ENCODE measurements at places on chromosomes 16 and 17.

GRCh38 chr17:46727572-46728348 lies 90.7 kb downstream of the WNT3 start:
- DNase-seq = no peak

- no peak for DNase-seq
Measured at GRCh38 chr17:12769981-12770380, 19.3 kb upstream of the ARHGAP44 start.

GRCh38 chr16:57993438-57993837 lies 7.0 kb downstream of the ZNF319 start:
- DNase-seq = no peak

DNA sequence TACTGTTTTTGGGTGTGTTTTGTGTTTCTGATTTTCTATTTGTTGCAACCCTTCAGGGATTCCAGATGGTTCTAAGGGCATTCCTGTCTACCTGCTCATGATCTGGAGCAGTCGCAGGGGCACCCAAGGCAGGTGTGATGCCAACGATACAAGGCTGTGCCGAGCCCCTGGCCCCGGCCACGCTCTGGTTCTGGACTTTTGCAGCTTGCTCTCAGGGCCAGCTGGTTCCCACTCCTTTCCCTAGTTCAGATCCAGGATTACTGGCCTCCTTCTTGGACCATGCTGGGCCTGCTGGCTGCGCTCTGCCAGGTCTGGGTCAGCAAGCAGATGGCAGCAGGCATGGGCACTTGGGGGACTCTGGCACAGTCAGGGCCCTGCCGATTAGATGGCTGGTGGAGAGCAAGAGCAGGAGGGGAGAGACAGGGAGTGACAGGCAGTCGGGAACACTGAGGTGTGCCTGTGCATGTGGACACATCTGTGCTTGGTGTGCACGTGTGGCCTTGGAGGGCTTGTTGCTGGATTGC lies 15.2 kb upstream of the RAP1GAP2 start:
- DNase-seq = no peak

- DNase-seq = no peak
Measured at GRCh38 chr17:72772331-72772821, 320.1 kb downstream of the SLC39A11 start.

DNA sequence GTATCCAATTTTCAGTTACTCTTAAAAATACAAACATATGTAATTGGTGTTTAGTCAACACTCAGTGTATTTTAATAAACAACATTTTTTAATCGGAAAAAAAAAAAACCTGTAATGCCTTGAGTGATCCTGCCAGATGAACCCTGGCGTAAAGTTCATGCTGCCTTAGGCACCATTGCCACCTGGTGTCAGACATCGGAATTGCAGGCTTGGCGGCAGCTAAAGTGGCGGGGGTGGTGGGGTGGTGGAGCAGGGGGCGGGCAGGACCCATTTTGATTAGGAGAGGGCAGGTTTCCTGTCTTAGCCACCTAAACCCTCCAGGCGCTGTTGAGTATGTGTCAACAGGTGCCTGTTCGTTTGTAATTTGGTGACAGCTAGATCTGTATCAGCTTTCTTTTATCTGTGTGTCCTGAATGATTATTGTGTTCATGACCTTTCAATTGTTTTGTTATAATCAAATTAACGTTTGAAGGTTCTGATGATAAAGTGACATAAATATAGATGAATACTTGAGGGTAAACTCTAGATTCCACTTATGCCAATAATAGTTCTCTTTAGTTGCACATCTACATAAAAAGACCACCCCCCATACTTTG lies 588.7 kb downstream of the CDH13 start:
- DNase-seq = peak; percentile 9

GRCh38 chr17:5815396-5815795 lies 231.1 kb upstream of the NLRP1 start:
- no peak for DNase-seq

GRCh38 chr16:12674071-12674470 lies 129.6 kb downstream of the CPPED1 start:
- DNase-seq = no peak

GRCh38 chr16:19710991-19711545 lies 7.0 kb downstream of the KNOP1 start:
- DNase-seq = no peak

GRCh38 chr16:63312346-63312745 lies 1276.1 kb upstream of the CDH8 start:
- DNase-seq = no peak

DNA sequence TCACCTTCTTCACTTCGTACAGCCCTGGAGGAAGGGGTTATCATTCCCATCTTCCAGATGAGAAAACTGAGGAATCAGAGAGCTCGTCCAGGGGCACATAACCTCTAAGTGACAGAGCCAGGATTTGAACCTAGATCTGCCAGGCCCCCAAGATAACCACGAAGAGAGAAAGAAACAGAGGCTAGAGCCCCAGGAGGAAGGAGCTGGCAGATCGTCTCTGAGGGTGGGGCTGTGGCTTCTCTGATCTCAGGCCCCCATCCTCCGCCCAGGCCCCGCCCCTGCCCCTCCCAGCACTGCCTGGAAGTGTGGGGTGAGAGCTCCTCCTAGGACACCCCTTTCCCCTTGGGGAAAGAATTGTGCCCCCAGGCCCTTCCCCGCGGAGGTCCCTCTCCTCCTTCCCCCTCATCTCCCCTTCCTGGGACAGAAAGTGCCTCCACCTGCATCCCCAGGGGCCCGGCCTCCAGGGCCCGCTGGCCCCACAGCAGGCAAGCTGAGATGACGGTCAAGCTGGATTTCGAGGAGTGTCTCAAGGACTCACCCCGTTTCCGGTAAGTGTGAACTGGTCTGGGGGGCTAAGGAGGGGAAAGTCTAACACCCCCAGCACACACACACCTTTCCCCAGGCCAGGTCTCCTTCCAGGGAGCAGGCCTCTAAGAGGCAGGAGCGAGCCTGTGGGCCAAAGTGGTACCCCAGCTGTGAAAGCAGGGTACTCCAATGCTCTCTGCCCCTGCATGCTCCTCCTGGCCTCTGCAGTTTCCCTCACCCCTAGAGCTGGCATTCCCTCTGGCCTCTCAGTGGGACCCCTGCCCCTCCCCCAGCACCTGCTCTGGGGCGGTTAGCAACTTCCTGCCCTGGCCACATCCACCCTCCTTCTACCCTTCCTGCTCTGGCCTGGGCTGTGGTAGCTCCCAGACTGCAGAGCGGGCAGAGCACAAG lies at the start of gene ACAP1:
Gene ACAP1, plus strand, starts transcription at position 290 of the 936 bp plus-strand sequence. Its CDS starts 206 bp downstream, at position 496.
- DNase-seq = peak; percentile 80

- no peak for DNase-seq
Measured at GRCh38 chr17:56832446-56832845, 1.3 kb downstream of the C17orf67 start.

DNA sequence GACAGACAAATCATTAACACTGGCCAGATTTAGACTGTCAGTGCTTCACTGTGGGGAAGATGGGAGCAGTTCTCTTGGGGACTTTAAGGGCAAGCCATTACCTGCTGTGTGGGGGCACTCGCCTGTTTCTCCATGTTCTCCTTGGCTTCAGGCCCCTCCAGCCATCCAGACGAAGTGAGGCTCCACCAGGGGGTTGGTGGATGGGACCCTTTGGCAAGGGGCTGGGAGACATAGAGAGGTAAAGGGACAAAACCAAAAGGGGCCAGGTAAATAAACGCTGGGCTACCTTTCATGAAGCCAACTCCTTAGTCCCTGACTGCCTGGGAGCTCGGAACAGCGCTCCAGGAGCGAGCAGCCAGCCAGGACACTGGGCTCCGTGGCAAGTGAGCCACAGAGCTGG lies 14.0 kb downstream of the TBX4 start:
- no peak for DNase-seq

DNA sequence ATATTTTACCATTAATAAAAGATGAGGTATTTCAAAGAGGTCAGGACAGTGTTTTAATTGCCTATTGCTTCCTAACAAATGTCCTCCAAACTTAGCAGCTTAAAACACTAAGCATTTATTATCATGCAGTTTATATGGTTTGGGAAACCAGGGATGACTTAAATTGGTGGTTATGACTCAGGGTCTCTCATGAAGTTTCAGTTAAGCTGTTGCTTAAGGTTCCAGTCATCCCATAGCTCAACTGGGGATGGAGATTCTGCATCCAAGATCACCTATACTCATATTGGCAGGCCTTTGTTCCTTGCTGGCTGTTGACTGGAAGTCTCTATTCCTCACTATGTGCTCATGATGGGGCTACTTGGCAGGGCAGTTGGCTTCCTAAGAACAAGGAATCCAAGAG lies 1329.9 kb upstream of the GOT2 start:
- DNase-seq = no peak

DNA sequence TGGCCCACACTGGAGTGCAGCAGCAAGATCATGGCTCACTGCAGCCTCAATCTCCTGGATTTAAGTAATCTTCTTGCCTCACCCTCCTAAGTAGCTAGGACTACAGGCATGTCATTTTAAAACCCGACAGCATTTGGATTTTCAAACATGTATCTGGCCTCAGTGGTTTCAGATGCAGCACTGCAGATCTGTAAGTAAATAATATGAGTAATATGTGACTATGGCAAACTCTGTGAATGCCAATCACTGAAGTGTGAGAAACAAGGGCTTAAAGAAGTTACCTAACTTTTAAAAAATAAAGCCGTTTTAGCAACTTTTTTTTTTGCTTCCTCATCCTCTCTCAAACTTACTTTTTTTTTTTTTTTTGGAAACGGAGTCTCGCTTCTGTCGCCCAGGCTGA lies 11.9 kb downstream of the CEP20 start:
- DNase-seq = no peak
